Kasumi-1 (cell line): ENCODE measurements at places on chromosomes 5 and 9.

DNA sequence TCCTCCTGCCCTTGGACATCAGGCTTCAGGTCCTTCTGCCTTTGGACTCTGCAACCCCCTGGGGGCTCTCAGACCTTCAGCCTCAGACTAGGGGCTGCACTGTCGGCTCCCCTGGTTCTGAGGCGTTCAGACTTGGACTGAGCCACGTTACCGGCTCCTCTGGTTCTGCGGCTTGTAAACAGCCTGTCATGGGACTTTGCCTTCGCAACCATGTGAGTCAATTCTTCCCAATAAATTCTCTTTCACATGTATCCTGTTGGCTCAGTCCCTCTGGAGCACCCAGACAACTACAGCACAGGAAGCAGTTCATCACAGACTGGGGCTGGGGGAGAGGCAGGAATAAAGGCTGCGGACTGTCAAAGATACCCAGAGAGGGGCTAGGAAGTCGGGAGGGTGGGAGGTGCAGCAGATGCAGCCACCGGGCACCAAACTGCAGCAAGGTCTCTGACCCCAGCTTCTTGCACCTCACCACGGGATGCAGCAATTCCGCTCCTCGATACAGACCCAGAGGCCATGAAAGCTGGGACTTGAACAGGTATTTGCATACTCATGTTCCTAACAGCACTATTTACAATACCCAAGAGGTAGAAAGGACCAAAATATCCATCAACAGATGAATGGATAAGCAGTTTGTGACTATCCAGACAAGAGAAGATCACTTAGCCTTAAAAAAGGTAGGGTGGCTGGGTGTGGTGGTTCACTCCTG is 100.8 kb downstream of the COL23A1 start:
- no peak for DNase-seq

GRCh38 chr5:82986404-82986803 is 90.8 kb downstream of the TMEM167A start:
- DNase-seq: no peak

DNA sequence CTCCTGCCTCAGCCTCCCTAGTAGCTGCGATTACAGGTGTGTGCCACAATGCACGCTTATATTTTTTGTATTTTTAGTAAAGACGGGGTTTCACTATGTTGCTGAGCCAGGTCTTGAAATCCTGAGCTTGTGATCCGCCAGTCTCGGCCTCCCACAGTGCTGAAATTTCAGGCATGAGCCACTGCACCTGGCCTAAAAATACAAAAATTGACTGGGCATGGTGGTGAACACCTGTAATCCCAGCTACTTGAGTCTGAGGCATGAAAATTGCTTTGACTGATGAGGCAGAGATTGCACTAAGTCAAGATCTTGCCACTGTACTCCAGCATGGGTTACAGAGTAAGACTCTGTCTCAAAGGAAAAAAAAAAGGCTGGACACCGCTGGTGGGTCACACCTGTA is 13.1 kb upstream of the DYNC2I2 start:
- DNase-seq: no peak

DNA sequence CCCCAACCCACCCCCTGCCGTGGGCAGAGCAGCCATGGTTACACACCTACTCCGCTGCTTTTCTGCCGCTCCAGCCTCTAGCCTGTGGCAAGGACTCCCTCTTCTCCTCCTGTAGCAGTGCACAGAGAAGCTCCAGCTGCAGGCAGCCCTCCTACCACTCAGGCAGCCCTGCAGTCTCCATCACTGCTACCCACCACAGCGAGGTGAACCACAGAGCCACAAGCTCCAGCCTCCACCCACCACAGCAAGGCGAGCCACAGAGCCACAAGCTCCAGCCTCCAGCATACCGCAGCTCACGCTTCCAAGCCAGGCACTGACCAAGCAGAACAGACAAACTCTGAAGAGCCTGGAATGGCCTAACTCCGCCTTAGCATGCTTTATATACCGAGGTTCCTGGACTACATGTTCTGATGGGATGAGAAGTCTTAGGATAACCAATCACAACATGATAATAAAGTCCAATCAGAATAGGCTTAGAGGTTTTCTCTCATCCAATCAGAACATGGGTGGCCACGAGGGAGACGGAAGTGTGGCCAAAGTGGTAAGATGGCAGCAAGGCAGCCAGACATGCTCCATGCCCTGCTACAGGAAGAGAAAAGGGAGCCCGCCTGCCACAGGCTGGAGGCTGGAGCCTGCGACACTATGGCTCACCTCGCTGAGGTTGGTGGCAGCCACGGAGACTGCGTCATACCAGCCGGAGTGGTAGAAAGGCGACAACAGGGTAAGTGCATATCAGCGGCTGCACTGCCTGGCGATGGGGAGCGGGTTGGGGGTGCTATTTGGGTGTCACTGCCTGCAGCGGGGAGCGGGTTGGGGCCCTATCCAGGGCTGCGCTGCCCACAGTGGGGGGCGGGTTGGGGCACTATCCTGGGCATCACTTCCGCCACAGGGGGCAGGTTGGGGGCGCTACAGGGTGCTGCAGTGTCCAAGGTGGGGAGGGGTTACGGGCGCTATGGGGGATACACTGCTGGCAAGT is 75.8 kb upstream of the PCAT7 start:
- no peak for DNase-seq

DNA sequence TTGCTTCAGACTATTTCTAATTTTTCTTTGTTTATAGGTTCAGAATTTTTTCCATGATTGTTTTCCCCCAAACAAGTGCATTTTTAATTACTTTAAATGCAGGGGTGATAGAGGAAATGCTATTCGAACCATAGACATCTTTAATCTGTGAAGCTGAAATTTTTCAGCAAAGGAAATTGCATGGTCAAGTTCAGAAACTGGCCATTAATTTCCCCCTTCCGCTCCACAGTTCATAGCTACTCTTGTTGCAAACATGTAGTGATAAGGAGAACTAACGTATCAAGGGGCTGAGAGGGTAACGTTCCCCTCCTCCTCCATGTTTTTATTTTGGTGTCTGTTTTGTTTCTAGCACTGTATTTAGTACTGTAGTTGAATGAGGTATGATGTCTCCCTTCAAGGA is 3.4 kb upstream of the ROPN1L start:
- no peak for DNase-seq

DNA sequence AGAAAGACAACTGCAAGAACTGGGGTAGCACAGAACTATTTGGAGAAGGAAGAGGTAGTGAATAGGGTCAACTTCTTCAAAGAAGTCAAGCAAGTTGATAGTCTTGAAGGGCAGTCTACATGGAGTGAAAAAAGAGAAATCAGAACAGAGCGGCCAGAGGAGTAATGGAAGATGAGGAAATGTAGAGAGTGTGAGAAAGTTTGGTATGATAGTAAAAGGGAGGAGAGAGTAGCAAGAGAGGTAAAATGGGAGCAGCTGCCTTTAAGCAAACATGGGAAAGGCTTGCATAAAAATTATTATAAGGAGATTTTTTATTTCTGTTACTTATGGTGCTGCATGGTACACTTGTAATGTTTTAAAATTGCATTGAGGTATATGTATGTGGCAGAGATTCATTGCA is 6.8 kb downstream of the ITGA2 start:
- DNase-seq: no peak

DNA sequence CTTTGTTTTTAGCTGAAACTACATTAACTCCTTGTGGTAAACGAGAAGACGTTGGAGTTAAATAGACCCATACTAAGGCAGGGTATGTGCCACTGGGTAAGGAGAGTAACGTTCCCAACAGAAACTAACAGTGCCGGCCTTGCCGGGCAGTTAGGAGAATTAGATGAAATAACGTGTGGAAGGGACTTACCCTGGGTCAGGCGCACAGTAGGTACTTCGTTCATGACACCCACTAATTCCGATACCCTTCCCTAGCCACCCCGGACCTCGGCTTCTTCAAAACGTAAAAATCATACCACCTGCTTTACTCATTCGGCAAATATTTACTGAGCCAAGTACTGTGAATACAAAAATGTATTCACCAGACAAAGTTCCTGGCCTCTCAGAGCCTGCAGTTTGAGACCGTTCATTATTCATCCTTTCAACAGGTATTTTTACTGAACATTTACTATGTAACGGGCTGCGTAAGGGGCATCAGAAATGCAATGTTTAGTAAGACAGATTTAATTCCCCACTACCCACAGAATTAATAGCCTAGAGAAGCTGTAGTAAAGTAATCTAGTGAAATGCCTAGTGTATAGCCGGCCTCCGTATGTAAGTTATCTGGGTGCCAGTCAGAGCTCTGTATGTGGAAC is 3.2 kb upstream of the SMIM23 start:
- no peak for DNase-seq

DNA sequence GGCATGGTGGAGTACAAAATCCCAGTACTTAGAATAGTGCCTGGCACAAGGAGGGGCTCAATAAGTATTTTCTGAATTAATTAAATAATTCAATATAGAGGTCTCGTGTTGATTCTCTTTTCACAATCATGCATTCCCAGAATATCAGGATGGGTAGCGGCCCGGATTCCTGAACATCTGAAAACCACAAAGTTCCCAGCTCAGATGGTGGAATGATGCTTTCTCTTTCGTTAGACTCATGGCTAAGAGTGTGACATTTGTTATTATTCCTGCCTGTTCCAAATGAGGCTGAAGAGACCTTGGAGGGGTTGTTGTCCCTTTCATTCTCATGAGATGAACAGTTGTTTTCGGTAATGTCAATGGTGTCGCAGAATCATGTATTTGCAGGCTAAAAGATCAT is 95.4 kb upstream of the LIFR start:
- no peak for DNase-seq

GRCh38 chr5:82717738-82718137 is 359.5 kb downstream of the TMEM167A start:
- DNase-seq: no peak

GRCh38 chr9:129237803-129238202 is 59.7 kb upstream of the IER5L start:
- DNase-seq: no peak

DNA sequence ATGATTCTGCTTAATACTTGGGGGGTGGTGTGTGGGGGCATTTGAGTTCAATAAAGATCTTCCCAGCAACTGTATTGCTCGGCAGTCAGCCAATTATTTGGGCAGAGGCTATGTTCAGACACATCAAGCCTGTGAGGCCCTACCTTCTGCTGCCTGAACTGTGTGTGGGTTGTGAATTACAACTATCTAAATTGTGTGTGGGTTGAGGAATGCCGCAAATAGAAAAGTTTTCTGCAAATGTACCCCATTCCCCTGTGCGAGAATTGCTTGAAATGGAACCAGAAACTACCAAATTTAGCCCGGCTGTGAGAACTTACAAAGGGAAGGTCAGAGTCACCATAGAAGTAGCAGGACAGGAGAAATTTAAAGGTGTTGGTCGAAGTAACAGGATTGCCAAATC is 360.0 kb upstream of the PIK3R1 start:
- no peak for DNase-seq

- DNase-seq: no peak
These were observed 180.5 kb downstream of the CNTLN start for GRCh38 chr9:17315341-17315740.

- peak; percentile 1 for DNase-seq
These were observed 50.0 kb upstream of the SH3GL2 start for GRCh38 chr9:17528859-17529258.

GRCh38 chr5:178435321-178436238 is 154.6 kb downstream of the COL23A1 start:
- no peak for DNase-seq

GRCh38 chr5:65805089-65805488 is 83.1 kb downstream of the NLN start:
- no peak for DNase-seq

- DNase-seq: peak; percentile 3
These were observed 24.7 kb downstream of the SLC1A3 start for GRCh38 chr5:36631154-36631553.

- DNase-seq: no peak
These were observed 272.8 kb downstream of the DOCK8 start for GRCh38 chr9:487429-487828.

DNA sequence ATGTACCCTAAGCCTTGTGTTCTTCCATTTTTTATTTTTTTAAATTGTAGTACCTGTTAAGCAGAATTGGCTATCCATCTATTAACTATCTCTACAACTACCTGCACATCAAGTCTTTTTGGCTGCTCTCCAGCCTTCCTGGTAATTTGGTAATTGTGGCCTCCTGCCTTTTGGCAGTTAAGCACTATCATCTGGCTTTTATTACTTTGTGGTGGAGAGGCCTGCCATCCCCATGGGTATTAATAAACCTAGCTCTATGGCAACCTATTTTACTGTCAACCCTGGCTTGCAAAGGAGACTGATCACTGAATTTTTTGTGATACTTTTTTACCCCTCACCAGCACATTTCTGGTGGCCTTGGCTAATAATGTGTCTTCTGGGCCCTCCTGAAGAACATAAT is 20.5 kb downstream of the SELENOP start:
- no peak for DNase-seq

GRCh38 chr9:123399803-123400378 is 43.9 kb downstream of the CRB2 start:
- DNase-seq: peak; percentile 20

GRCh38 chr9:561427-561826 is 280.1 kb upstream of the DMRT1 start:
- no peak for DNase-seq

DNA sequence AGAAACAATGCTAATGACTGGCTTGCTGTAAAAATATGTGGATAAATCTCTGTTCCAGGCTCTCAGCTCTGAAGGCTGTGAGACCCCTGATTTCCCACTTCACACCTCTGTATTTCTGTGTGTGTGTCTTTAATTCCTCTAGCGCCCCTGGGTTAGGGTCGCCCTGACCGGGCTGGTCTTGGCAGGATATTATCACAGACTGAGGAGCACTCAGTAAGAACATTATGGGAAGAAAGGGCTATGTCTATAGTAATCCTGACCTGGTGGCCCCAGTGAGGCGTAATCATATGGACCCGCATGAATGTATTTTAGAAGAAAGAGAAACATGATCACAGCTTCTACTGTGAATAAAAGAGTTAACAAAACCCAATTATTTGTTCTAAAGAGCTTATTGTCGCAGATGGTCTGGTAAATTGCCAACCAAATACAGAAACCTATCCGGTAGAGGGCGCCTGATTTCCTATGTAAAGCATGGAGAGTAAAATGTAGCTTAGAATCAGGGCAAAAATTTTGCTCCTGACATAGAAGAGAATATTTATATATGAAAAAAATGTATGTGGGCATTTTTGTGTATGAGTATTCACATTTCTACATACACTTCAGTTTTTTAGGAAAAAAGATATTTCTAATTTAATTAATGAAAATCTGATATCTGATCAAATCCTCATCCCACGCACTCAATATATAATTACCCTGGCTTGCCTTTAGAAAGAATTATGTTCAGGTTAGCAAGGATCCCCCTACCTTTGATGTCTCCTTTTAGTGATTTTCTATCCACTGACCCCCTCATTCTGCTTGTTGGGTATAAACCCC is 5.8 kb upstream of the IFNA1 start:
- DNase-seq: peak; percentile 43

DNA sequence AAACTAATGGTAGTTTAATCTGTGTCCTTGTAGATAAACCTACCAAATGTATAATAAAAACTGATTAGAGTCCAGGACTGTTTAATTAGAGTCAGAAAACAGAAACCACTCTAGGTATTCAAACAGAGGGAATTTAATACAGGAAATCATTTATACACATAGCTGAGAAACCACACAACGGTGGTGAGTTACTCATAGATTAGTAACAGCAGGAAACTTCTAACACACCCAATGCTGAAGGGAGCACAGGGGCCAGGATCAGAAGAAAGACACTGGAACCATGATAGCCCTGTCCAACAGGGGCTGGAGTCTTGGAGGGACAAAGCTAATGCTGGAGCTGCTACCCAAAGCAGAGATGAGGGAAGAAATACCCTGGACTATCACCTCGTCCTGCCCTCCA is 321.0 kb downstream of the ACTL7B start:
- DNase-seq: no peak
